ENCODE measurements at places on chromosomes 3 and 15.

- no peak for DNase-seq
- H3K4me3 ChIP-seq, result no peak overlapping the region
- 0 out of 2 replicates have a peak, but pooled peaks cover 7% of the 10 kb centered on the region for H3K36me3 ChIP-seq
- H3K27me3 ChIP-seq, result no peaks in the 10 kb centered on the region
- peaks cover 4% of the 10 kb centered on the region for H3K4me1 ChIP-seq
These were observed 6.6 kb downstream of the EHD4 start for GRCh38 chr15:41965441-41966413.

DNA sequence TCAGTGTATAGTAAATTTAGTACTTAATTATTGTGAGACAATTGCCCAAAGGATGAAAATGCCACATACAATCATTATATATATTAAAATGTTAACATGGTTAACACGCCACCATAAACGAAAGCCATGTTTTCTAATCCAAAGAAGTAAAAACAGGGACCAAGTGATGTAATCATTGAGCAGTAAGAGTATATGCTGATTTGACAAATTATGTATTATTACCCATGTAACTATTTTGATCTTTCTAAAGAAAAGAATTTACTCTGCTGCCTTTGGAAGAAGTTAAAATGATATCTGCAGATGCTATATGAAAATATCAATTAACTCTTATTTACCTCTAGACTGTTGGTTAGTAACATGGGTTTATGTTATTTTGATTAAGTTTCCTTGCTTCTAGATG lies 150.2 kb downstream of the NAALADL2 start:
- DNase-seq, result no peak
- H3K36me3 ChIP-seq, result no peaks in the 10 kb centered on the region
- H3K27me3 ChIP-seq, result no peaks in the 10 kb centered on the region
- H3K4me3 ChIP-seq, result no peak overlapping the region

- no peak overlapping the region for H3K27ac ChIP-seq
- H3K4me1 ChIP-seq, result no peaks in the 10 kb centered on the region
- no peak for DNase-seq
- H3K4me3 ChIP-seq, result no peak overlapping the region
- H3K36me3 ChIP-seq, result no peaks in the 10 kb centered on the region
These were observed 30.6 kb upstream of the MECOM start for GRCh38 chr3:169694117-169694516.

DNA sequence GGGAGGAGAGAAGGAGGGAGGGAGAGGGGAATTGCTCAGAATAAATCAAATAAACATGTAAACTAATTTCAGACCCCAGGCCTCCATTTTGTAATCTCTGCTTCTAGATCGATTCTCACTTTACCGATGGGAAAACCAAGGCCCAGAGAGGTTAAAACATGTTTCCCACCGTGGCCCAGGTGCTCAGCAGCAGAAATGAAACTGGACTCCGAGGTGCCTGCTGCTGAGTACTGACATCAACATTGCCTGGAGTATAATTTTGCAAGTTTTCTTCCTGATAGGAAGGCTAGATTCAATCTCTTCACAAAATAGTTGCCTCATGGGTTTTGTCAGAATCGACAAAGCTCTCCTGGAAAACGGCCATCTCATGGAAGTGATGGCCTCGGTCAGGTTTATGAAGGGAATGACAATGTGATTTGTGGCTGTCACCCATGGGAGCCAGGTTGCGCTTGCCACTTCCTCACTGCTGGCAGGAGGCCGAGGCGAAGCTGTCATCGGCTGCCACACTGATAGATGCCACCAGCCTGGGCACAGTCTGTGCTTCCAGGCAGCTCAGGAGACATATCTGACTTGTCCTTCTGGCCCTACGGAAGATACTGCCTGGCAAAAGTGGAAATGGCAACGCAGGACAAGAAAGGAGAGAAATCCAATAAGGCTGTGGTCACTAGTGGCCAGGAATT lies 133.1 kb upstream of the LRRN1 start:
- H3K27me3 ChIP-seq, result no peaks in the 10 kb centered on the region
- DNase-seq, result no peak
- H3K36me3 ChIP-seq, result no peaks in the 10 kb centered on the region
- no peak overlapping the region for H3K27ac ChIP-seq

DNA sequence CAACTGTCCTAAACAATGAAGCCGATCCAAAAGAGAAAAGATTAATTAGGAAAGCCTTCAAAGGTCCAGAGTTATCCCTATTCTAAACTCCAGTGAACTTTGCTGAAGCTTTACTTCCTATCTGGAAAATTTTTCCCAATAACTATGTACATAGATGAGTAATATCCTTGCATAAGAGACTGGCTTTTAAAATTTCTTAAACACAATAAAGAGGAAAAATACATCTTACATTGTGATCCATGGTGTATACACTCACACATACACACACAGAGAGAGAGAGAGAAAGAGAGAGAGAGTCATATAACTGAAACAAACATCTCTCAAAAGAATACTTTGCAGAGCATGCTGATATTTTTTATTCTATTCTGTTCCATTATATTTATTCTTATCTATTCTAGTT lies 20.0 kb downstream of the SPTSSB start:
- no peaks in the 10 kb centered on the region for H3K36me3 ChIP-seq
- H3K27me3 ChIP-seq, result no peaks in the 10 kb centered on the region
- H3K4me3 ChIP-seq, result no peak overlapping the region
- no peak for DNase-seq
- no peak overlapping the region for H3K27ac ChIP-seq
